ENCODE measurements at places on chromosomes 4 and X. TPM values are rescaled to one million over a fixed set of nuclear protein-coding genes. Genes with fewer than 3 reads are reported as not detected.

GRCh38 chrX:38426785-38427184, 74.4 kb downstream of the OTC start:
- H3K27me3 ChIP-seq, result peaks cover 2% of the 10 kb centered on the region
- no peak for DNase-seq
- no peak overlapping the region for H3K27ac ChIP-seq
- H3K4me1 ChIP-seq, result no peaks in the 10 kb centered on the region

GRCh38 chr4:8795140-8795539, 76.5 kb downstream of the HMX1 start:
- peak overlapping the region; percentile 31 for H3K27ac ChIP-seq
- no peak for DNase-seq
- H3K27me3 ChIP-seq, result no peaks in the 10 kb centered on the region

GRCh38 chrX:41730081-41730480, 6.1 kb downstream of the GPR82 start:
- H3K4me1 ChIP-seq, result peaks cover 19% of the 10 kb centered on the region
- no peaks in the 10 kb centered on the region for H3K36me3 ChIP-seq
- no peak overlapping the region for H3K27ac ChIP-seq
- no peak overlapping the region for H3K4me3 ChIP-seq
- no peak for DNase-seq

DNA sequence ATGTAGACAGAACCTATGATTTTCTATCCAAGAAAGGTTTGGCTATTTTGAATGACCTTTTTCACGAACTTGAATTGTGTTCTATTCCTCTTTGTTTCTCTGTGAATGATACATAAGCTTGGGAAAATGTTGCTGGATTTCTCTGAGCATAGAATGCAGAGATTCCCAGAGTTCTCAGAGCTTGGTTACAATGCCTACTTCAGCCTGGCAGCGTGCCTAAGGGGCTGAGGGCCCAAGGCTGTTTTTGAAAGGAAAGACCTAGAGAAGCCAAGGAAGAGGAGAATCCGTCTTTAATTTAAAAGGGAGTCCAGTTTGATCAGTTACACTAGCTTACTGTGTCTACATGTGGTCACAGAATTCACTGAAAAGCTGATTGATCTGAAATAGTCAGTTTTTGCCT, 55.3 kb upstream of the CXorf51B start:
- no peaks in the 10 kb centered on the region for H3K27me3 ChIP-seq
- no peak overlapping the region for H3K27ac ChIP-seq
- no peak for DNase-seq
- H3K4me1 ChIP-seq, result no peaks in the 10 kb centered on the region

GRCh38 chr4:127486248-127486647, 146.5 kb upstream of the INTU start:
- DNase-seq, result no peak
- no peak overlapping the region for H3K4me3 ChIP-seq
- no peaks in the 10 kb centered on the region for H3K27me3 ChIP-seq
- H3K4me1 ChIP-seq, result no peaks in the 10 kb centered on the region

DNA sequence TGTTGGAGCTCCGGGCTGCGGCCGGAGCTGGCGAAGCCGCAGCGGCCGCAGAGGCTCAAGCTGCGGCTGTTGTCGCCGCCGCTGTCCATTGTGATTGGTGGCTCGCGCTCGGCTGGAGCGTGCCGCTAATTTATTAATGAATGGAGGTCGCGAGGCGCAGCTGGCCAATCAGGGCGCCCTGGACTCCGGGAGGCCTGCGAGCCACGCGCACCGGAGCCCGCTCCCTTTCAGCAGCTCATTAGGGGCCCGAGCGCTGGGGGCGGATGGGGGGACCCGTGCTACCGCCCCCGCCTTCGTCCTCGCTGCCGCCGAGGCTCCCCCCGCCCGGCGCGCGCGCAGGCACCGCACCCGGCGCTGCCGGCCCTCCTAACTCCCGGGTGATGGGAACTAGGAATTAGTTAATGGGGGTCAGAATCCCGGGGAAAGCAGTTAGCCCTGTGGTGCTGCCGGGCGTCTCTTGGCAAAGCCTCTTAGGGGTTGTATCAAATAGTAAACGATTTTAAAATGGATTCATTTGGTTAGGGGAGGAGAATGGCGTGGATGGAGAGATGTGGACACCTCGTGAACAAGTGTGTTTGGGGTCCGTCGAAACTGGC, 589 bp upstream of the NEUROG2 start:
- H3K4me1 ChIP-seq, result peaks cover 67% of the 10 kb centered on the region
- peaks cover 93% of the 10 kb centered on the region for H3K27me3 ChIP-seq
- H3K4me3 ChIP-seq, result peak overlapping the region; percentile 78
- H3K27ac ChIP-seq, result peak overlapping the region; percentile 68
- DNase-seq, result no peak

- peaks cover 67% of the 10 kb centered on the region for H3K27me3 ChIP-seq
- no peaks in the 10 kb centered on the region for H3K36me3 ChIP-seq
- no peak overlapping the region for H3K4me3 ChIP-seq
- DNase-seq, result no peak
- no peak overlapping the region for H3K27ac ChIP-seq
- H3K4me1 ChIP-seq, result peaks cover 12% of the 10 kb centered on the region
These were observed 1.2 kb upstream of the NMU start for GRCh38 chr4:55637272-55637820.

- no peaks in the 10 kb centered on the region for H3K4me1 ChIP-seq
- H3K27me3 ChIP-seq, result no peaks in the 10 kb centered on the region
- no peak for DNase-seq
- H3K36me3 ChIP-seq, result no peaks in the 10 kb centered on the region
- no peak overlapping the region for H3K4me3 ChIP-seq
These were observed 854.4 kb upstream of the INTU start for GRCh38 chr4:126778348-126778747.

DNA sequence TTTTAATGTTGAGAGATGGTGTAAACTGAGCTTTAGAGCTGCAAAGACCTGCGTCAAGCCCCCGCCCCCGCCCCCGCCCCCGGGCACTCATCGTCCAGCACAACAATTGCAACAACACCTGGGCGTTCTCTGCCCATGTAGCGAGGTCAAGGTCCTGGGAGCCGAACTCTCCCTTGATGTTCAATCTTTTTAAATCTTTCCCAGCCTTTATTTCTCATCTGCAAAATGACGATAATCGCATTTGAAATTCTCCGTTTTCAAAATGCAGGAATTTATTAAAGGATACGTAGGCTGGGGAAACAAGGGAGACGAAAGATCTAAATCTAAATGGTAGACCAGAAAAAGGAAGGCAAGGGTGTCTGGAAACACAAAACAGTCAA, 648 bp upstream of the MSMO1 start:
- no peaks in the 10 kb centered on the region for H3K27me3 ChIP-seq
- no peak overlapping the region for H3K4me3 ChIP-seq
- no peak overlapping the region for H3K27ac ChIP-seq
- peaks cover 20% of the 10 kb centered on the region for H3K4me1 ChIP-seq
- H3K36me3 ChIP-seq, result peaks cover 31% of the 10 kb centered on the region

SUPT20HL2 gene
- total RNA-seq, result not detected

RGN gene
- not detected for total RNA-seq

MAGEB1 gene
- total RNA-seq, result not detected

UGT2B17 gene
- not detected for total RNA-seq

NRK gene
- total RNA-seq, result not detected

ASB12 gene
- not detected for total RNA-seq

OPRPN gene
- total RNA-seq, result not detected
